Epithelial cell of proximal tubule (primary cell): ENCODE measurements at places on chromosomes 5 and 9. TPM values are rescaled to one million over a fixed set of nuclear protein-coding genes. Genes with fewer than 3 reads are reported as not detected.

DNA sequence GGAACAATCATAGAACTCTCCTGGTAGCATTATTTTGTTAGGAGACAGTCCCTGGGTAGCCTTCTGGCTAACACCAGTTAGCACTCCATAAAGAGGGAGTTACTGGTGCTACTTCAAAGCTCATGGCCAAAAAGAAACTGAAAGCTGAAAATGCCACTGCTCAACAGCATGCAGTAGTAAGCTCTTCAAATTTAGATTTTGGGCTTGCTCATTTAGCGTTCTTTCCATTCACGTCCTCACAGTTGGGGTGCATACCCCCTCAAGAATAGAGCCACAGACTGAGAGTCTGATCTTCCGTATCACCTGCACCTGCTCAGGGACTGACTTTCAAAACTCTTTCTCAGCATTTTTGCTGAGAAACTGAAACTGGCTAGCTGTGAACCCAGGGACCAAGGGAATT, 24.7 kb downstream of the NTRK2 start:
- no peak for DNase-seq

DNA sequence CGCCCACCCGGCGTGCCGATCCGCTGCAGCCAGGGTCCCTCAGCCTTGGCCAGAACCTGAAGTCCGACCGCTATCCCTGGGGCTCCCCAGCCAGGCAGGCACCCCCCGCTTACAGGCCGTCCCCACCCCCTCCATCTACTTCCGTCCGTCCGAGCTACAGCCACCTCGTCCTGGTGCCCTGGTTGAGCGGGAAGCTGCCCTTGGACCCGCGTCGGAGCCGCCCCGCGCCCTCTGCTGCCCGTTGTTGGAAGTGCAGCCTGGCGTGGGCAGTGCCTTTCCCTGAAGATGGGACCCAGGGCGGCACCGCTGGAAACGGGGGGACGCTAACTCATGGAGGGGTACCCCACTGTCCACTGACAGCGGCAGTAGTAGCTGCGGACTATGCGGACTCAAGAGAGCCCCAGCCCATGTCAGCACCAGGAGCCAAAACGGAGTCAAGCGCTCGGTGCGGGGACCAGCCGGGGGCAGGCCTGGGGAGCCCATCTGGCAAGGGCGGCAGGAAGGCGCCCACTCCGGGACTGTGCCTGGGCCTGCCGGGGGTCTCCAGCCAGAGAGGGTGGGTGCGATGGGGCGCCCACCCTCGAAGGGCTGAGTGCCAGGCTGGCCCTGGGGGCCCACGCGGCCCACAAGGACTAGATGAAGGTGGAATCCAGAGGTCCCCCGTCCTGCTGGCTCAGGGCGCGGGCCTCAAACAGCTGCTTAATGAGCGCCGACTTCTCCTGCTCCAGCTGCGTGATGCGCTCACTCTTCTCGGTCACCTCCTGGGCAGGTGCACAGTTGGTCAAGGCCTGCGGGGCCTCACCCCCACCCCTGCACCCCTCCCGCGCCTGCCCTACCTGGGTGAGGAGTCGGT, 6.1 kb downstream of the SAPCD2 start:
- DNase-seq = no peak

GRCh38 chr9:124032247-124032646, 20.7 kb downstream of the LHX2 start:
- no peak for DNase-seq

SIT1 gene
- not detected in 2 replicates for total RNA-seq

IRX2 gene
- 17.2 and 19.3 TPM in 2 replicates for total RNA-seq

PRSS3 gene
- total RNA-seq = 2.7 and 5.7 TPM in 2 replicates

UGT3A2 gene
- not detected in 2 replicates for total RNA-seq
